Renal pelvis (tissue), 12 donors: ENCODE measurements at places on chromosomes 16 and 17.

GRCh38 chr16:87569601-87570571 lies 32.4 kb upstream of the JPH3 start:
- DNase-seq = no peak

DNA sequence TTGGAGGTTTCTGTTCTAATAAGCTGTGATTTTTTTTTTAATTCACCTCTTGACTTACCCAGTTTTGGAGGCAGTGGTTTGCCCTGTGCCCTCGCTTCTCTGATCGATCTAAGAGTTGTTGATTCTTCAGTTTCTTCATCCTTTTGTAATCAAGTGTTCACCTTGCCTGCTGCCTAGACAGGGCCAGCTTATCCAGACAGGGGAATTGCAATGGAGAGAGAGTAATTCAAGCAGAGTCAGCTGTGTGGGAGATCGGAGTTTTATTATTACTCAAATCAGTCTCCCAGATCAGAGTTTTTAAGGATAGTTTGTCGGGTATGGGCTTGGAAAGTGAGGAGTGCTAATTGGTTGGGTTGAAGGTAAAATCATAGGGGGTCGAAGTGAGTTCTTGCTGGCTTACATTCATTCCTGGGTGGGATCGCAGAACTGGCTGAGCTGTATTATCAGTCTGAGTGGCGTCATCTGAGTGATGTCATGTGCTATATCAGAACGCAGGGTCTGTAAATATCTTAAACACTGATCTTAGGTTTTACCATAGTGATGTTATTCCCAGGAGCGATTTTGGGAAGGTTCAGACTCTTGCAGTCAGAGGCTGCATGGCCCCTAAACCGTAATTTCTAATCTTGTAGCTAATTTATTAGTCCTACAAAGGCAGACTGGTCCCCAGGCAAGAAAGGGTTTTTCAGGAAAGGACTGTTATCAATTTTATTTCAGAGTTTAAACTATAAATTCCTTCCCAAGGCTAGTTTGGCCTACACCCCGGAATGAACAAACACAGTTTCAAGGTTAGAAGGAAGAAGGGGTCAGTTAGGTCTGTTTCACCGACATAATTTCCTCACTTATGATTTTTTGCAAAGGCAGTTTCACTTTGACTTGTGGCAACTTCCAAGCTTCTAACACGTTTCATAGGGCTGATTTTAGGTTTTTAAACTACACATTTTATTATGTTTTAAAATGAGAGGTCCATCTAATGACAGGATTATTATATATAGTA lies 21.5 kb upstream of the KCNJ16 start:
- DNase-seq = no peak

- no peak for DNase-seq
Measured at GRCh38 chr16:9302072-9302471, 210.6 kb downstream of the HAPSTR1 start.

- DNase-seq = no peak
Measured at GRCh38 chr16:65875381-65876055, 491.0 kb upstream of the CDH5 start.

DNA sequence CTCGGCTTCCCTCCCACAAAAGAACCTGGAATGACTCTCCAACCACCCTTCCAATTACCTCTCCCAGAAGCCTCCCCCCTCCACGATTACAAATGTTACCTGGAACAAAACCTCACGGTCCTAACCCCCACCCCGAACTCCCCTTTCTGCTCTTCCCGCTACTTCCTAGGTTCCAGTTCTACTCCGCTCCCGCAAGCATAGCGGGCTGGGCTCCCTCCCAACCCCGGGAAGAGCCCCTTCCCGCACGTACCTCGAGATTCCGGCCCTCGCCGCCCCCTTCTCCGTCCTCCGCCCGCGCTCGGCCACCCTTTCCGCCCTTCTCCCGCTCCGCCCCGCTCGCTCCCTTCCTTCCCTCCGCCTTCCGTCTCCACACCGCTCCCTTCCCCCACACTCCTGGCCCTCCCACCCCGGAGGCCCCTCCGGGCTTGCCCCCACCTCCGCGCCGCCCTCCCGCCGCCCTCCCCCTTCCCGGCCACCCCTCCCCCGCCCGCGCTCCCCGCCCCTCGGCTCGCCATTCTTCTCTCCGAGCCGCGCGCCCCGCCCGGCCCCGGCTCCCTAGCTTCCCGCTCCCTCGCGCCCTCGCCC lies 457 bp downstream of the CHTF8 start:
- DNase-seq = peak; percentile 84

DNA sequence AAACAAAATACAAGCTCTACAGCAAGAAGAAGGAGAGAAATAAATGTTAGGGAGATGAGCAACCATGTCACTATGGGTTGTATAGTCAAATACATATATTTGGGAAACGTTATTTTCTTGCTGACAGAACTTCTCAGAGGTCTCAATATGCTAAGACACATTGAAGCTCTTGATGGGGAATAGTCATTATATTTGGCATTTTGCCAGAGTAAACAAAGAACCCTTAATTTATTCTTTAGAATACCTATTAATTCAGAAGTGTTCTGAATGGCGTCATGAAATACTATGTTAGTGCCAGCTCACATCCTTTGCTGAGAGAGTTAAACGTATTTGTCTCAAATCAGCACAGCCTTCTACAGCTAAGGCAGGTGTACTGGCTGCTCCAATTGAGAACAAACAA lies 458.9 kb downstream of the CDH13 start:
- DNase-seq = no peak

- peak; percentile 67 for DNase-seq
Measured at GRCh38 chr16:20383106-20384029, 21.2 kb downstream of the PDILT start.

- DNase-seq = peak; percentile 29
Measured at GRCh38 chr16:22161999-22162655, at the start of gene SDR42E2. Gene SDR42E2, plus strand, starts transcription at chr16:22162506. Its CDS starts 3,077 bp downstream, at chr16:22165583.

DNA sequence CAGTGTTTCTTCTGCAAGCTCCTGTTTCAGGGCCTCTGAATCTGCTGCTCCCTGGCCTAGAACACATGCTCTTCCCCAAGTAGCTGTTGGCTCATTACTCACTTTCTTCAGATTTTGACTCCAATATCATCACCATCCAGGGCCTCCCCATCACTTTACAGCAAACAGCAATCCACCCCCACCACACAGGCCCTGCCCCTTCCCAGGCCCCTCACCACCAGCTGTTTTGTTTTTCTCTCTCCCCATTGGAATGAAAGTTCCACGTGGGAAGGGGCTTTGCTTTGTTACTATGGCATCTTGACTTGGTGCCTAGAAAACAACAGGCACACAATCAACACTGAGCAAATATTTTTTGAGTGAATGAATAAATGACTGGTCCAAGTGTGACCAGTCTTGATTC lies 4.0 kb downstream of the TMEM170A start:
- no peak for DNase-seq

DNA sequence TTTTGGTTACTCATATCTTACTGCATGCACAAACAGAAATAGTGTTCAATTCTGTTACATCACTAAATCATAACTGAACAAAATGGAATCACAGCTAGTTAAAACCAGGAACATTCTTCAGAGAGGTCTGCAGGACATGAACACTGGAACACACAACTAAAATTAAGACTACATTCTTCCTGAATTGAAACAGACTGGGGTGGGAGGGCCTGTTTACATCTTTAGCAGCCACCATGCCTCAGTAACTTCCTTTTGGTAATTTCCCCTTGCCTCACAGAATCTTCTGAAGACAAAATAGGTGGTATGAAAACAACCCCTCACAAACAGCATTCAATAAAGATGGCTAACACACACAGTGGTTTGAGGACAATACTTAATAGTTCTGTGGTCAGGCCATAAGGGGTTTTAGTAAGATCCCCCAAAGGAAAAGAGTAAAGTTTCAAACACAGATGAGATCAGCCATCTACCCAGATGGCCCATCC lies 6.5 kb downstream of the MARF1 start:
- DNase-seq = no peak

DNA sequence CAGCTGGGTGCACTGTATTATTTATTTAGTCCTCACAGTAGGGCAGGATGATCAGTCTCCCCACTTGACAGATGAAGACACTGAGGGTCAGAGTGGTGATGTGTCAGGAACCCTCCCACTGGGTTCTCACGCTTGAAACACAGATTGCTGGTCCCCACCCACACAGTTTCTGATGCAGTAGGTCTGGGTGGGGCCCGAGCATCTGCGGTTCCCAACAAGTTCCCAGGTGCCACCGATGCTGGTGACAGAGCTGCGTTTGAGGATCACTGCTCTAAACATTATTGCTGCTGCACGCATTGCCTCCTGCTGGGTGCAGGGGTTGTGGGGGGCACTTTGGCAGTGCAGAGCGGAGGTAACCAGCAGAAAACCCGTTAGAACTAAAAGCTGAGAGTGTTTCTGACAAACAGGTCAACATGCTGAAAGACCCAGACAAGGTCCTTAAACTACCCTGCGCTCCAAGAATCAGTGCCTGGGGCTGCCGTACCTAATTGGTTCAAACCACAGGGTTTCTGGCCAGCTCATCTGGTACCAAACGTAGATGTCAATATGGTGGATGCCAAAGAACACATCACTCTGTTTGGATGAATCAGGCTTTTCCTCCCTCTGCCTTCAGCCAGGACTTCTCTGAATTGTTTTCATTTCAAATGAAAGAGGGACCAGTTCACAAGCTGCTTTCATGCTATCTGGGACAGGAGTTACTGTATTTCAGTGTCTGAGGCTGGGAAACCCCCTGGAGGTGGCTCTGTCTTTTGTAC lies 76.0 kb downstream of the ABCC1 start:
- no peak for DNase-seq

DNA sequence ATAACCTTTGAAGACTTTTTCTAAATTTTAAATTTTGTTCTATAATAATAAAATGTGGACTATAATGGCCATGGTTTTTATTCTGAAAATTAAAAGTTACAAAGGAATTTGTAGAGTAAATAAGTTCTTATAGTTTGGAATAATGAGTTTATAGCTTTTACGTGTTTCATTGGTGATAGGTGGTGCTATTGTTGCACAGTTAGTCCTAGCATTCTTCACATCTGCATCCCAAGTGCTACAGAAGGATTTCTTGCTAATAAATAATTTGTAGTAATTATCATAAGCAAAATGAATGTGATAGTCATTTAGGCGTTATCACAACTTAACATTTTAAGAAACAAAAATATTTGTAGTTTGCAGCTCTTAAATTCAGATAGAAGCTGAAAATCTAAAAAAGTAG lies 67.9 kb downstream of the BCAS3 start:
- DNase-seq = no peak

DNA sequence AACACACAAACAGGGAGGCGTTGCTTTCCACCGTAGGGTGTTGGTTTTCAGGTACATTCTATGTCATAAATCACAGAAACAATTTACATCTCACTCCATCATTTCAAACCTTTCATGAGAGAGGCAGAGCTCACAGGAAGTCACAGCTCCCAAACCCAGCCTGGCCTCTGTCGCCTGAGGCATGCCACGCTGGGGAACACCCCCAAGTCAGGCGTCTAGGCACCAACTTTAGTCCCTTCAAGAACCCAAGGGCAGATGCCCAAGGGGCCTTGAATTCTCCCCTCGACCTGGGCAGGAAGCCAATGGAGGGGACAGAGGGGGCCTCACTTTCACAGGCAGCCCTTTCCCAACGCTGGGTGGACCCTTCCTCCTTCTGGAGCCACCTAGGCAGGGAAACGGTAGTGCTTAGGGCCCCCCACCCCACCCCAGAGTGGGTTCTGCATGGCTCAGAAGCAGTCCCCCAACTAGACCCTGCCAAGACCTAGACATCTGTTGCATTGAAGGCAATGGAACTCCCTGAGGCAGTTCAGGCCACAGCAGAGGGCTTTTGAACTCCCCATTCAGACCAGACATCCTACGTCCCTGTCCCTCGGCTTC lies 10.6 kb downstream of the TBX4 start:
- DNase-seq = no peak

GRCh38 chr17:14353861-14354474 lies 53.1 kb downstream of the HS3ST3B1 start:
- no peak for DNase-seq

GRCh38 chr17:16928406-16929034 lies 43.4 kb downstream of the TNFRSF13B start:
- DNase-seq = no peak

GRCh38 chr17:81917565-81918332 lies at the start of gene SIRT7:
Gene SIRT7, minus strand, starts transcription at chr17:81918176. Its CDS starts 45 bp downstream, at chr17:81918131.
- peak; percentile 73 for DNase-seq

- no peak for DNase-seq
Measured at GRCh38 chr17:46152423-46152822, 40.8 kb downstream of the KANSL1 start.

DNA sequence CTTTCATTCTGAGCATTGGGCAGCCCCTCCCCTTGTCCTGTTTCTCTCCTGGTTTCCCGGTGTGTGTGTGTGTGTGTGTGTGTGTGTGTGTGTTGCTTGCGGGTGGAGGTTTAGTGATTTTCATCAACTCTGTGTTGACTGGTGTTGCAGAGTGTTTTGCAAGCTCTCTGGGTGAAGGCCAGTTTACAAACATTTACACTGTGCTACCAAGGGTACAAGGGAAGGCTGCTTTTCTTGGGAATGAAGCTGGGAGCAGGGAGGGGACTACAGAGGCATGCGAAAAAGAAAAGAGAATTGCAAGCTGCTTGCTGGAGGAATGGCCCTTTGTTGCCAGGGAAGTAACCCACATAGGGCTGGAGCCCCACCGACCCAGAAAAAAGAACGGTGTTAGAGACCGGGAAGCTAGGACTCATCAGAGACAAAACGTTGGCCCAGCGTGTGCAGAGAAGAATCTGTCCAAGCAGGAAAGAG lies 29.6 kb downstream of the HS3ST3B1 start:
- no peak for DNase-seq

DNA sequence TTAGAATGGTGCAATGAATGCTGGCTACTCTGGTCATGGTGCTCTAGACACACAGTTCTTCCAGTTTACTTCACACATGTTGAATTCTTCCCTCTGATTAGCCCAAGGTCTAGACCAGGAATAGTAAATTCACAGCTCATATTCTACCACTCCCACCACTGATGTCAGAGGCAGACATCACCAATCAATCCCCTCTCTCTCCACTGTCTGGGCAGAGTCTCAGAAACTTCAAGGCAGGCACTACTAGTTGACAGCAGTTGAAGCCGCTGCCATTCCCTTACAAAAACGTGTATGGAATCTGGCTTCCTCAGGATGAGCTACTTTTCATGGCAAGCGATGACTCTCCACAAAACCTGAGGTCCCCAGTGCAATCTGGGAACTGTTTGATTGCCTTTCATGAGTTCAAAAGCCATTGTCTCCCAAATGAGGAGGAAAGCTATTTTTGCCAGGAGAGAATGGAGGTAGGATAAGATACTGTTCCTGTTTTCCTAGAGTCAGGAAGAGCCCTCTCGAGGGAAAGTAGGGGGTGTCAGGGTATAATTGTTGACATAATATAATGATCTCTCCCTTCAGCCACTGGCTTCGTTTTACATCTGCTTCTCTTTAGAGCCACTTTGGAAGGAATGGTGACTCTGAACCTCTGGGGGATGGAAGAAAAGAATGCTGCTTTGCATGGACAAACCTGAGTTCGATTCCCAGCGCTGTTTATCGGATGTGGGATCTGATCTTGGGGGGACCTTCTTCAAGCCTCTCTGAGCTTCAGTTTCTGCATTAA lies 90.0 kb downstream of the FOXL1 start:
- DNase-seq = no peak

GRCh38 chr16:28237754-28238357 lies 26.1 kb upstream of the XPO6 start:
- no peak for DNase-seq

GRCh38 chr16:50442221-50442620 lies 73.4 kb upstream of the BRD7 start:
- no peak for DNase-seq
